Osteocyte (in vitro differentiated cells): ENCODE measurements at places on chromosomes 2 and 18. TPM values are rescaled to one million over a fixed set of nuclear protein-coding genes. Genes with fewer than 3 reads are reported as not detected.

The MYO1B gene
- total RNA-seq = 83.9 and 91.1 TPM in 2 replicates

The KIF1A gene
- total RNA-seq = 4.3 and 5.6 TPM in 2 replicates

DNA sequence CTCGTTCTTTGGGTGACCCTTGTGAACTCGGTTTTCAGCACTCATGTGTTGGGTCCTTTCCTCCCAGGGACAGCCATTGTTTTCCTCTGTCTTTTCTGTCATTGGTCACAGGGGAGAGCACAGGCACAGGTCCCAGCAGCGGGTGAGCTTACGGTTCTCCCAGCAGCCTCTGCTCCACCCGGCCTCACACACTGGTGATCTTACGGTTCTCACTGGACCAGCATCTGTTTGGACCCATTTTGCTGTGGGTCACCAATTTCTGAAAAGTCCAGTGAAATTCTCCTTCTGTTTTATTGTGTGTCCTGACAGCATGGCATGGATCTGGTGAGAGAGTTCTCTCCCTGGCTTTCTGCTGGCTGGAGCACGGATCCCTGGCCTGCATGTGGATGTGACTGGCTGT, 49.8 kb upstream of the ANKRD62 start:
- H3K27me3 ChIP-seq = no peaks in the 10 kb centered on the region
- H3K27ac ChIP-seq = no peak overlapping the region
- no peak overlapping the region for H3K4me3 ChIP-seq
- H3K36me3 ChIP-seq = no peaks in the 10 kb centered on the region
- DNase-seq = peak; percentile 53

DNA sequence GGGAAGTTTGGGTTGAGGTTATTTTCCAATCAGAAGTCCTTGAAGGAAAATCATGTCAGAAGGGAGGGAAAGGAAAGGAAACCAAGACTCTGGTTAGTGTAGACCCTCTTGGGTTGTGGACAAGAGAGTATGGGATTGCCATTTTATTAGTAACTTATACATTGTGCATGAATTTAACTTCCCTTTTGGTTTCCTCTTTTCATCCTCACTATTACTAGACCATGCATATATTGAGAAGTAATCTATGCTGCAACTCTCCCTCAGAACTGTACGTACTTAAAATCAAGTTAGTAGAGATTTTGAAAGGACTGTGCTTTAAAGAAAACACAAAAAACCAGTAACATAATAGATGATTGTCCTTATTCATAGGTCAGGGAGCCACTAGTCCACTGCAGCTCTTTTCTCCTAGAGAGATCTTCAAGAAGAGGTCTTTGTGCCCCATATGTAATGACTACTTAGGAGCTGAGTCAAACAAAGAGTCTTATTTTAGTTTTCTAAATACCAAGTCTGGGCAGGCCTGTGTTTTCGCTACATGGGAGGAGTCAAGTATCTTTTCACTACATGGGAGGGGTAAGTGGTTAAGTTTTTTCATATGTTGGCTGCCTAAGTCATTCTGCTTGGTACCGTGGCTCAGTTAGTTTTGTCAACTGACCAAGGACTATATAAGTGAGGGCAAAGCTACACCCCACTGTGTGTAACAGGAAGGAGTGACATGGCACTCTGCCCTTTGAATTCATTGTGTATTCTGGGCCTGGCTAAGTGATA, 25.2 kb upstream of the FAM117B start:
- no peak overlapping the region for H3K4me3 ChIP-seq
- H3K36me3 ChIP-seq = no peaks in the 10 kb centered on the region
- H3K27ac ChIP-seq = no peak overlapping the region

- peak overlapping the region; percentile 68 for H3K27ac ChIP-seq
- H3K4me3 ChIP-seq = no peak overlapping the region
Observed at GRCh38 chr2:220469201-220469600, 841.8 kb downstream of the SLC4A3 start.

The CYRIA gene
- 2.8 TPM in 2 replicates for total RNA-seq

DNA sequence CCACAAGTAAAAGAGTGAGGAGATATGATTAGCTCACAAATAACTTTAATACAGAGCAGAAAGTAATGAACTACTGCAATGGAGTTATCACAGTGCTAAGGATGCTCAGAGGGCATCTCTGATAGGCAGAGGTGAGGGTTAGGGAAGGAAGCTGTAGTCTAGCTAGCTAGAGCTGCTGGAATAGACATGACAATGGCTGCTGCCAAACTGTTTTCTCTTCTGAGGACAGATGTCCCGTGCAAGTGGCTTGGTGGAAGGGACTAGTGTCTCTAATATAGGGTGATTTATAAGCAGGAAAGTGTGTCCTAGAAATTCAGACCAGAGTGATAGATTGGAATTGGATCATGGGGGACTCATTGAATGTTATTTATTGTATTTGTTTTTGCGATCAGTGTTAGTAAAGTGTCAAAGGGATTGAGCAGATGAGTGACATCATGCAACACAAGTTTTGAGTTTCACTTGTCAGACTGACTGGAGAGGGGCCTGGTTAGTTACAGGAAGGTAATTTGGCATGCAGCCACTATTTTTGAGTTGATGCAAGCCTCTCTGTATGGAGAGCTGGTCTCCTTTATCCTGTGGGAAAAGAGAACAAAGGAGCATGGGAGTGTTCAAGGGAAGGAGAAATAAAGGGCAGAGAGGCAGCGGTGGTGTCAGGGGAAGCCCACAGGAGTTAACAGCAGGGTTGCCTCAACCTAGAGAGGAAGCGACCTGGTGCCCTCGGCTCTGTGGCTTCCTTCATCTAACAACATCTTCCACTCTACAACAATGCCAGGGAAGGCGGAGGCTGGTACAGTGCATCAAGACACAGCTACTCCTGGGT, 1.9 kb downstream of the CTLA4 start:
- H3K27me3 ChIP-seq = peaks cover 61% of the 10 kb centered on the region
- H3K27ac ChIP-seq = no peak overlapping the region
- DNase-seq = no peak
- H3K4me1 ChIP-seq = no peaks in the 10 kb centered on the region
- no peaks in the 10 kb centered on the region for H3K36me3 ChIP-seq

GRCh38 chr2:118065921-118066511, 22.3 kb upstream of the INSIG2 start:
- no peaks in the 10 kb centered on the region for H3K36me3 ChIP-seq
- H3K4me3 ChIP-seq = no peak overlapping the region
- no peak for DNase-seq
- peaks cover 46% of the 10 kb centered on the region for H3K27me3 ChIP-seq
- no peak overlapping the region for H3K27ac ChIP-seq

- DNase-seq = no peak
- H3K4me3 ChIP-seq = no peak overlapping the region
- H3K4me1 ChIP-seq = peaks cover 17% of the 10 kb centered on the region
- no peaks in the 10 kb centered on the region for H3K36me3 ChIP-seq
- H3K27ac ChIP-seq = no peak overlapping the region
Observed at GRCh38 chr2:65565681-65566080, 133.3 kb upstream of the SPRED2 start.

GRCh38 chr2:221549143-221549542, 23.0 kb downstream of the EPHA4 start:
- H3K4me3 ChIP-seq = no peak overlapping the region
- no peaks in the 10 kb centered on the region for H3K27me3 ChIP-seq
- DNase-seq = no peak
- no peaks in the 10 kb centered on the region for H3K36me3 ChIP-seq
- H3K4me1 ChIP-seq = peaks cover 5% of the 10 kb centered on the region
- H3K27ac ChIP-seq = no peak overlapping the region

The UNC80 gene
- not detected in 2 replicates for total RNA-seq
